ENCODE measurements at places on chromosomes 7 and 10. TPM values are rescaled to one million over a fixed set of nuclear protein-coding genes. Genes with fewer than 3 reads are reported as not detected.

The OR6V1 gene
- total RNA-seq, result not detected

The HMX3 gene
- not detected for total RNA-seq

The MACC1 gene
- total RNA-seq, result under 0.01 TPM

The MTERF1 gene
- 16.7 TPM for total RNA-seq

The ACTR3C gene
- not detected for total RNA-seq

The AZGP1 gene
- total RNA-seq, result not detected

The CFAP43 gene
- total RNA-seq, result not detected

DNA sequence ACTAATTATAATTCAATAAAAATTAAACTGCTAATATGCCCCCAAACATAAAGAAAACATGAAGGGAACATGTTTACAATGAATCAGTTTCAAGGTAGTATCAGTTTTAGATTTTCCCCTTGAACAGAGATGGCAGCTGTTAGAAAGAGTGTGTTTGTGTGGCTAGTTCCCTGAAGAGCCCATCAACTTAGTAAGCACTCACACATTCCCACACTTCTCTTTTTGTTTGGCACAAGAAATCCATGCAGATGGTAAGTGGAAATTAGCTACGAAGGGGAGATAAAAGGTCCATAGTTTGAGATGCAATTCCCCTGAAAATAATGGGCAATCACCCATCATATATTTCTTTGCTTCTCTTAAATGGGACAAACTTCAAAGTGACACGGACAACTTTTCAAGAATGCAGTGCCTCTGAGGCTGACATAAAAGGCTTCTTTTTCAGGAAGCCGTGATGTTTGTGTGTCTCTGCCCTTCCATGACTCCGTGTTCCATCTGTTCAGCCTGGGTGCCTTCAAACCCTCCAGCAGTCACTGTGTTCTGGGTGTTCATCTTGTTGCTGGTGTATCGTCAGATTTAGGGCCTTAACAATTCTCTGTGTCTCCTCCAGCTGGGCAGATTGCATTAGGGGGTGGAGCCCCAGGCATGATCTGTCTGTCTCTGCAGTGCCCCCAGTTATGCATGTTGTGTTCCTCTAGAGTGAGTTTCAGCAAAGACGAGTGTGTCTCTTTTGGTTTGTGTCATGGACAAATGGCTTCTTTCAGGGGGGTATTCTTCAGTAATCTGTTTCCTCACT is 259.5 kb upstream of the NPY start:
- H3K4me3 ChIP-seq, result no peak overlapping the region
- no peaks in the 10 kb centered on the region for H3K36me3 ChIP-seq
- H3K27me3 ChIP-seq, result no peaks in the 10 kb centered on the region
- no peak overlapping the region for H3K27ac ChIP-seq

DNA sequence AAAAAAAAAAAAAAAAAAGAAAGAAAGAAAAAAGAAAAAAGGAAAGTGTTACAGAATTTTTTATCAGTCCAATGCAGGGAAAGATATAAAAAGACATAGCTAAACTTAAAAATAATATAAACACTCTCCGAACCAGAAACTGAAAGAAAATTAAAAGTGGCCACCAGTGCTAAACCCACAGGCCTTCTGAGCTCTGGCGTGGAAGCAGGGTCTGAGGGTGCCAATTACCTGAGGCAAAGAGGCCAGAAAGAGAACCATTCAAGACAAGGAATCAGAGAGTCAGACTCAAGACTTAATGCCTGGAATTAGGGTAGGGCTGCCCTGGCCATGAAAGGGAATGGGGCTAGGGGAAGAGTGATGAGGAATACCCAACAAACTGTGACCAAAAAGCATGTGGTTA is 36.9 kb upstream of the STARD3NL start:
- no peak overlapping the region for H3K4me3 ChIP-seq
- H3K36me3 ChIP-seq, result no peaks in the 10 kb centered on the region
- H3K4me1 ChIP-seq, result no peaks in the 10 kb centered on the region
- DNase-seq, result no peak
- no peaks in the 10 kb centered on the region for H3K27me3 ChIP-seq

DNA sequence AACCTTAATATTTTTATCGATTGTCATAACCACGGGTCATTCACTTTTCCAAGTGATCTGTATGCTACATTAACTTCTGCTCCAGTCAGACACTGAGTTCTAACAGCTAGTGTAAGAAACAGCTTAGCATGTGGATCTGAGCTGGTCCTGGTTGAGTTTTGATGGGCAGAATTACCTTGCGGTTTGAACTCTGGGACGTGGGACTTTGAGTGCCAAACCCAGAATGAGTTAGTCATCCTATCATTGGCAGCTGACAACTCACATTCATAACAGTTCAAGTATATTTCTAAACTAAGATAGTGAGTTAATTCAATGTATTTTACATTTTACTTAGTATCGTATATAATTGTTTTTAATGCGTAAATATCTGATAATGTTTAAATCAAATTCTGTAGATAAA is 43.2 kb downstream of the C7orf33 start:
- no peak overlapping the region for H3K27ac ChIP-seq
- H3K27me3 ChIP-seq, result 0 out of 2 replicates have a peak, but pooled peaks cover 3% of the 10 kb centered on the region
- H3K4me3 ChIP-seq, result no peak overlapping the region
- H3K36me3 ChIP-seq, result no peaks in the 10 kb centered on the region

GRCh38 chr7:130655286-130655685 is 13.3 kb downstream of the COPG2 start:
- H3K4me3 ChIP-seq, result no peak overlapping the region
- H3K27ac ChIP-seq, result no peak overlapping the region
- no peaks in the 10 kb centered on the region for H3K27me3 ChIP-seq
- peaks cover 2% of the 10 kb centered on the region for H3K4me1 ChIP-seq

DNA sequence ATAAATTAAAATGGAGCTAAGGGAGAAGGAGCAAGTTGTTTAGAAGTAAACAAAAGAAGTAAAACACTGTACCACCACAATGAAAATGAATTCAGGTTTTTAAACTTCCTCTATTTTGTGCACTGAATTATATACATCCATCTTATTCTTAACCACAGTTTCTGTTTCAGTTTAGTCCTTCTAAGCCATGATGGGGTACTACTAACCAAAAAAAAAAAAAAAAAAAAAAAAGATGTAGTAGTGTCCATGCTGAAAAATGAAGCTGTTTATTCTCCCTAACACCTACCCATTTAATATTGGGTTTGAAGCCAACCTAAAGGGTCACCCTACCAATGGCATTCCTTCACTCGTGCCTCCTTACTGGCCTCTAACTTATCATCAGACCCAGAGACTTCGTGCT is 3.4 kb upstream of the BMPR1A start:
- no peak overlapping the region for H3K27ac ChIP-seq
- DNase-seq, result no peak
- no peaks in the 10 kb centered on the region for H3K36me3 ChIP-seq
- no peaks in the 10 kb centered on the region for H3K27me3 ChIP-seq
- H3K4me3 ChIP-seq, result no peak overlapping the region

GRCh38 chr7:102434039-102434486 is 688 bp downstream of the ORAI2 start:
- H3K36me3 ChIP-seq, result peaks cover 7% of the 10 kb centered on the region
- DNase-seq, result peak; percentile 44
- H3K4me1 ChIP-seq, result peaks cover 4% of the 10 kb centered on the region
- H3K27me3 ChIP-seq, result no peaks in the 10 kb centered on the region

- H3K27ac ChIP-seq, result no peak overlapping the region
- H3K27me3 ChIP-seq, result no peaks in the 10 kb centered on the region
- peaks cover 7% of the 10 kb centered on the region for H3K4me1 ChIP-seq
- H3K36me3 ChIP-seq, result peaks cover 24% of the 10 kb centered on the region
- no peak for DNase-seq
- no peak overlapping the region for H3K4me3 ChIP-seq
These were observed 9.5 kb downstream of the PHKG1 start for GRCh38 chr7:56083150-56083785.

- no peak overlapping the region for H3K4me3 ChIP-seq
- H3K4me1 ChIP-seq, result no peaks in the 10 kb centered on the region
- no peak overlapping the region for H3K27ac ChIP-seq
- H3K36me3 ChIP-seq, result no peaks in the 10 kb centered on the region
These were observed 353.4 kb downstream of the DNAJB6 start for GRCh38 chr7:157690058-157690832.

DNA sequence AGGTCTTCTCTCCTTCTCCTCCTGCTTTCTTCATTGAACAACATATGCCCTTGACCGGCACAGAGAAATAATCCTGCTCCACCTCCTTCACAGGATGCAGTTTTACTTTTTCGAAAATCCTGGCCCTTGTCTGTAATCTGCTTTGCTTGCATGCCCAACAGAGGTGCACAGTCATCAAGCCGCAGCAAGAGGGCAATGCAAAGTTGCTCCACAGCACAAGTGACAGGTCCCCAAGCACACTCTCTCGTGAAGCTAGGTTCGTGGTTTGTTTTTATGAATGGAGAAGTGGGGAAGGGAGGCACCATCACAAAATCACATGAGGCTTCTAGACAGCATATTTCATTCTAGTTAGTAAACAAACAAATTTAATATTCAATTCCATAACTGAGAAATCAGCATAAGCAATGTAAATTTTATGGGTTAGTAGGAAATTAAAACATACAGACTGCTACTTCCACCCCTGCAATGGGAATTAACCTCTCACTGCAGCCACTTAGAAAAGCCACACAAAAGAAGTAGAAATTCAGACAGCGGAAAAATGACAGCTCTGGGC is 178.8 kb downstream of the TPK1 start:
- H3K27me3 ChIP-seq, result no peaks in the 10 kb centered on the region
- no peaks in the 10 kb centered on the region for H3K4me1 ChIP-seq
- DNase-seq, result no peak
- H3K36me3 ChIP-seq, result no peaks in the 10 kb centered on the region
- no peak overlapping the region for H3K4me3 ChIP-seq

- H3K27me3 ChIP-seq, result no peaks in the 10 kb centered on the region
- H3K4me1 ChIP-seq, result peaks cover 9% of the 10 kb centered on the region
- H3K4me3 ChIP-seq, result peak overlapping the region; percentile 95
- no peaks in the 10 kb centered on the region for H3K36me3 ChIP-seq
- H3K27ac ChIP-seq, result peak overlapping the region; percentile 92
These were observed 1.4 kb downstream of the BAIAP2L1 start for GRCh38 chr7:98399462-98399861.

DNA sequence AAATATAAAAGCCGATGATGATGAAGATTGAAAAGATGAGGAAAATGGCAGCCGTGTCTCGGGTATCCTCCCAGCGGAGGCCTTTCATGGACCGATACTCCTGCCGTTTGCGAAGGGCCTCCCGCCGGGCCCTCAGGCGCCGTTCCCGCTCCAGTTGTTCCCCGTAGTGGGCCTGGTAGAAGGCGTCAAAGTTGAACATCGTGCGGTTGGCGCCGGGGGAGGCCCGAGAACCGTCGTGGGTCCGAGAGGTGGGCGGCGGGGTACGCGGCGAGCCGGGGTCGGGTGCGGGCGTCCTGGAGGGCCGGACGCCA is 553 bp downstream of the DNAJC30 start:
- DNase-seq, result no peak
- H3K27ac ChIP-seq, result peak overlapping the region; percentile 93
- H3K4me1 ChIP-seq, result peaks cover 13% of the 10 kb centered on the region
- H3K4me3 ChIP-seq, result peak overlapping the region; percentile 96
- peaks cover 16% of the 10 kb centered on the region for H3K36me3 ChIP-seq
- no peaks in the 10 kb centered on the region for H3K27me3 ChIP-seq

DNA sequence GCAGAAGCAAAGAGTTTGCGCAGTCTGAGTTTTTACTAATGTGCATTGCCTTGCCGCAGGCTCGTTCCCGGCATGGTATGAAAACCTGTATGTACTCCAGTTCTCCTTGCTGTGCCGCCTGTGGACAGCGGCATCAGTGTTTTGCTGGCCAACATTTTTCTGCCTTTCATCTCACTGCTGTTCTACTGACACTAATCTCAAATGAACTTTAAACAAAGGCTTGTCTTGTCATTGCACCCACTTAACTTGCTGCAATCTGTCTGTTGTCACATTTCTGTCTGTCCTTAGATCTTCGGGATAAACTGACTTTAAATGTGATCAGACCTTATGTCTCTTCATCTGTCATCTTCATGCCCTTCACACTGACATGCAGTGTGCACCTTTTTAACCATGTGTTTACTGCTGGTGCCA is 71.7 kb upstream of the ZNRF2 start:
- no peak for DNase-seq
- no peak overlapping the region for H3K27ac ChIP-seq
- H3K27me3 ChIP-seq, result peaks cover 9% of the 10 kb centered on the region
- no peaks in the 10 kb centered on the region for H3K4me1 ChIP-seq
- no peak overlapping the region for H3K4me3 ChIP-seq

DNA sequence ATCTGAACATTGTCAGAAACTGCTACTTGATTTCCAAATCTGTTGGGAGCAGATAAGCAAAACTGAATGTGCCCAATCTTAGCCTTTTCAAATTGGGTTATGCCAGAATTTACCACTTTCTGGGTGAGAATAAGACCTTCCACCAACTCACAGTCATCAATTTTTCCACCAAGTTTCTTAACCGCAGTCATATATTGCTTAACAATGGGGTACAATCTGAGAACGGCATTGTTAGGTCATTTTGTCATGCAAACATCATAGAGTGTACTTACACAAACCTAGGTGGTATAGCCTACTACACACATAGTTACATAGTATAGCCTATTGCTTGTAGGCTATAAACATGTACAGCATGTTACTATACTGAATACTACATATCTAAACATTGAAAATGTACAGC is 16.0 kb downstream of the MRPS33 start:
- H3K27ac ChIP-seq, result no peak overlapping the region
- H3K36me3 ChIP-seq, result no peaks in the 10 kb centered on the region
- no peak overlapping the region for H3K4me3 ChIP-seq
- H3K27me3 ChIP-seq, result peaks cover 2% of the 10 kb centered on the region
- H3K4me1 ChIP-seq, result no peaks in the 10 kb centered on the region
- no peak for DNase-seq

DNA sequence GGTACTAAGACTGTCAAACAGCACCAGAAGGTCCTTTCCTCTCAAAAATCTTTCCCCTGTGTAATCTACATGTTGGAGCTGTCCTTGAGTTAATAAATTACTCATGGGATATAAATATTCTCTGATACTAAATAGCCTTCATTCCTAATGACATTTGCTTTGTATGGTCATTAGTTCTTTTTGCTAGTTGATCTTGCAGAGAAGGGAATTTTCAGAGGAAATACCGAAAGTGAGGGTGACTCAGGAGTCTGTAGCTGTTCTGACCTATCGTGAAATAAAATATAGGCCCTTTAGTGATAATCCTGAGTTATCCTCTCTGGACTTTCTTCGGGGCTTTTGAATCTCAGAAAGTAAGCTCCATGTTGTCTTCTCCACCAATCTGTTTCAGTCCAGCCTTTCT is 19.4 kb upstream of the CLDN12 start:
- H3K27ac ChIP-seq, result no peak overlapping the region
- DNase-seq, result peak; percentile 79
- H3K27me3 ChIP-seq, result no peaks in the 10 kb centered on the region
- peaks cover 4% of the 10 kb centered on the region for H3K4me1 ChIP-seq
- H3K4me3 ChIP-seq, result no peak overlapping the region
- peaks cover 7% of the 10 kb centered on the region for H3K36me3 ChIP-seq

- no peaks in the 10 kb centered on the region for H3K4me1 ChIP-seq
- no peak overlapping the region for H3K27ac ChIP-seq
These were observed 255.3 kb downstream of the FZD1 start for GRCh38 chr7:91519241-91520158.

DNA sequence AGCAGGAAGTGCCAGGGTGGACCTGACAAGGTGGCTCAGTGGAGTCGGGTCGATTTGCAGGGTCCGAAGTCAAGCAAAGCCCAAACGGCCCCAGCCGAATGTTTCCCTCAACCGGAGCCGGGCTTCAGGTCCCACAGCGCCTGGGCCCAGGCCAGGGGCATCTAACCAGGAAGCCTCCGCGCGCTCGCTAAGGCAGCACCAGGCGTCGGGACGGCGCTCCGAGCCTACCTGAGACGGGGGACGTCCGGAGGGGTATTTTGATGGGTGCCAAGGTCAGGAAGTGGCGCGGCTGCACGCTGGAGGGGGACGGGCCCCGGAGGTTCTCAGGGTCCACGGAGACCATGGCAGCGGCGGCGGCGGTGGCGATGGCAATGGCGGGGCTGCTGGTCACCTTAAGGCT is 51.5 kb downstream of the TCERG1L start:
- H3K27ac ChIP-seq, result no peak overlapping the region
- H3K27me3 ChIP-seq, result no peaks in the 10 kb centered on the region
- H3K4me1 ChIP-seq, result no peaks in the 10 kb centered on the region
- no peak overlapping the region for H3K4me3 ChIP-seq

GRCh38 chr7:6420680-6421079 is 27.1 kb downstream of the DAGLB start:
- 0 out of 2 replicates have a peak, but pooled peaks cover 2% of the 10 kb centered on the region for H3K4me1 ChIP-seq
- no peak overlapping the region for H3K4me3 ChIP-seq

All from IMR-90 (cell line).